ENCODE measurements at places on chromosomes 3 and 15.

- DNase-seq, result no peak
Measured at GRCh38 chr15:100284191-100284590, 57.6 kb downstream of the ADAMTS17 start.

DNA sequence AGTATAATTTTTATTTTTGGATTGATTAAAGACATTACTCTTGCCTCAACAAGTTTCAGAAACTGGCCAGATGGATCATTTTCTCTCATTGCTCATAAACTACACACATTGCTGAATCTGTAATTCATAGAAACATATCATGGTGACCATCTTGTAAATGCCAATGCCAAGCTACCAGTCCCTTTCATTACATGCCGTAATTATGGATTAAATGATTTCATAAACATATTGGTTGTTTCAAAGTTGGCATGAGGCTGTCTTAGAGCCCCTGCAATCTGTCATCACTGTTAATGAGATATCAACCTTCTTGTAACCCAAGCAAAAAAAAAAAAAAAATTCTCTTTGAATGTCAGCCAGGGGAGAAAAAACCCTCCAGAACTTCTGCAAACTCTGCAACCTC is 112.2 kb downstream of the DCLK3 start:
- no peak for DNase-seq

- no peak for DNase-seq
Measured at GRCh38 chr15:94265009-94265408, 33.6 kb downstream of the MCTP2 start.

DNA sequence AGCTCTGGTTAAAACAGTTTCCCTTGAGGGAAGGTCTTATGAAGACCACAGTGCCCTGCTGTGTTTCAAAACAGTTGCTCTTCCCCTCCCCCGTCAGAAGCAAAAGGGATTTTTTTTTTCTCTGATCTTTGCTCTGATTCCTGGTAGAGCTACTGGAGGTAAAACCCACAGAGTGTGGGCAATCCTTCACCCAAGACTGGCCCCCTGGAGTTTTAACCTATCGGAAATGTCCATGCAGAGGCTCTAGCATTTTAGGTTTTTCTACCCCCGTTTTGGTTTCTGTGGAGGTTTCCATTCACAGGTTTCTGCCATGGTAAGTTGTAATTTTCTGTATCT is 27.7 kb downstream of the GRM2 start:
- DNase-seq, result no peak

Data from activated T-helper 1 cell treated with anti-CD3 and anti-CD28 coated beads, Interleukin-2, amount 50 U/mL, for 16 hours (primary cell).